ENCODE measurements at places on chromosomes 7 and 10. TPM values are rescaled to one million over a fixed set of nuclear protein-coding genes. Genes with fewer than 3 reads are reported as not detected.

ADARB2 gene
- polyA plus RNA-seq = 7.2 TPM

WDR86 gene
- polyA plus RNA-seq = 46.2 TPM

SFRP5 gene
- polyA plus RNA-seq = 1.2 TPM

PLCE1 gene
- polyA plus RNA-seq = 0.22 TPM

RASSF4 gene
- polyA plus RNA-seq = 10.2 TPM

POM121C gene
- 6.6 TPM for polyA plus RNA-seq

SPDYE6 gene
- not detected for polyA plus RNA-seq

All from neural cell (in vitro differentiated cells).